ENCODE measurements at places on chromosomes 2 and 18.

DNA sequence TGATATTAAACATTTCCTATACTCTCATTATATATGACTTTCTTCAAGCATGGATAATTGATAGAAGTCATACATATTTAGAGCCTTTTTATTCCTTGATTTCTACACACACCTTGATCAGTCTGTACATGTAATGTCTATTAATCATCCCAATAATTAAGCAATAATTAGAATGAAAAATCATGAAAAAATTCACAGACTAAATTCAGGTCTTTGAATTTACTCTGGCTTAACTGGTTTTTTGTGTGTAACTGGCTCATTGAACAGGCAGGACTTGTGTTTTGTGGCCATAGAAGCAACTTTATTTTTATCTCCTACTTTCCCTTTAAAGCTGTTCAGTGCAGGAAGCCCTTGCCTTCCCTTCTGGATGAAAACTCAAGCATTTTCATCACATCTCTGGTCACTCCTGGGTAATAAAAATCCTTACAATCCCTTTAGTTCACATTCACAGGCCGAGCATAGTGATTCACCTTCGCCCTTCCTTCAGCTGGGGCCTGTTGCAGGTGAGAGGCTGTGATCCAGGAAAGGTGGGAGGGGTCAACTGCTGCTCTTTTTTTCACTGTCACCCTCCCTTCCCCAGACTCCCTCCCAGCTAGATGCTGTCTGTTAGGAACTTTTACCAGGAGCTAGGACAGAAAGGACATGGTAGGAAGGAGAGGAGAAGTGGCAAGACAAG, 58.0 kb upstream of the ITSN2 start:
- no peak for DNase-seq

DNA sequence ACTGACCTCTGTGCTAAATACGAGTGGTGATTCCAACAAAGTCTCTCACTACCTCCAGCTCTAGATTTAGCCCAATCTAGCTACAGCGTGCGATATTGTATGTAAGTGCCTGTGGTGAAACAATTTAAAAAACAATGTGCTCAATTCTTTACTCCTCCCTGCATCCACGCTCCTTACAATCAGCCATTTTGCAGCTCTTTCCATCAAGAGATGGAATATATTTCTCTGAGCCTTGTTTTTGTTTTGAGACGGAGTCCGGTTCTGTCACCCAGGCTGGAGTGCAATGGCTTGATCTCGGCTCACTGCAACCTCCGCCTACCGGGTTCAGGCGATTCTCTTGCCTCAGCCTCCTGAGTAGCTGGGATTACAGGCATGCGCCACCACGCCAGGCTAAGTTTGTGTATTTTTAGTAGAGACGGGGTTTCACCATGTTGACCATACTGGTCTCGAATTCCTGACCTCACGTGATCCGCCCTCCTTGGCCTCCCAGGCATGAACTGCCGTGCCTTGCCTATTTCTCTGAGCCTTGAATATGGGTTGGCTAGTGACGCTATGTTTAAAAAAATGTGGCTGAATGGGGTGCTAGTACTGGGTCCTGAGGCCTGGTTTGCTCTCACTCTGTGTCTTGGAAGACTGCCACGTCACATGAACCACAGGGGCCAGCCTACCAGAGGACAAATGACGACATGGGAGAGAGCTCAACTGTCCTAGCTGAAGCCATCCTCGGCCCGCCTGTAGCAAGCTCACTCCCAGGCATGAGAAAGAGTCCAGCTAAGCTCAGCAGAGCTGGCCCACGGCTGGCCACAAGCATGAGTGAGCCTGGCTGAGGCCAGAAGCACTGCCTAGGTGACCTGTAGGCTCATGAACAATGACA, 14.8 kb downstream of the WDFY1 start:
- no peak for DNase-seq

DNA sequence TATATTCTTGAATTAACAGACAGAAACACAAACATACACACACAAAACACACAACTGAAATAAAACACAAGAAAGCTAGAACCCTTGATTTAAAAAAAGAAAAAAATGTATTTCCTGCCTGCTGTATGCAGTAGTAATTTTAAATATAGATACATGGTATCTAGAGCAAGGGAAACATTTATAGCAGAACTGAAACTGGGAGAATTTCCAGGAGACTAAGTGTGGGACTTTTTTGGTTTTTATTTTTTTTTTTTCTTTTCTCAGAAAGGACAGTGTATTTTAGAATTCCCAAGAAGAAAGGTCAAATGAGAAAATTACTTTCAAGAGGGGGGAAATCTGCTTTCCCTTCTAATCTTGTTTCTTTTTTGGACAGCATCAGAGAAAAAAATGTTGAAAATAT, 558.9 kb upstream of the PKDCC start:
- no peak for DNase-seq

GRCh38 chr18:332721-333510, 65.1 kb upstream of the THOC1 start:
- no peak for DNase-seq

DNA sequence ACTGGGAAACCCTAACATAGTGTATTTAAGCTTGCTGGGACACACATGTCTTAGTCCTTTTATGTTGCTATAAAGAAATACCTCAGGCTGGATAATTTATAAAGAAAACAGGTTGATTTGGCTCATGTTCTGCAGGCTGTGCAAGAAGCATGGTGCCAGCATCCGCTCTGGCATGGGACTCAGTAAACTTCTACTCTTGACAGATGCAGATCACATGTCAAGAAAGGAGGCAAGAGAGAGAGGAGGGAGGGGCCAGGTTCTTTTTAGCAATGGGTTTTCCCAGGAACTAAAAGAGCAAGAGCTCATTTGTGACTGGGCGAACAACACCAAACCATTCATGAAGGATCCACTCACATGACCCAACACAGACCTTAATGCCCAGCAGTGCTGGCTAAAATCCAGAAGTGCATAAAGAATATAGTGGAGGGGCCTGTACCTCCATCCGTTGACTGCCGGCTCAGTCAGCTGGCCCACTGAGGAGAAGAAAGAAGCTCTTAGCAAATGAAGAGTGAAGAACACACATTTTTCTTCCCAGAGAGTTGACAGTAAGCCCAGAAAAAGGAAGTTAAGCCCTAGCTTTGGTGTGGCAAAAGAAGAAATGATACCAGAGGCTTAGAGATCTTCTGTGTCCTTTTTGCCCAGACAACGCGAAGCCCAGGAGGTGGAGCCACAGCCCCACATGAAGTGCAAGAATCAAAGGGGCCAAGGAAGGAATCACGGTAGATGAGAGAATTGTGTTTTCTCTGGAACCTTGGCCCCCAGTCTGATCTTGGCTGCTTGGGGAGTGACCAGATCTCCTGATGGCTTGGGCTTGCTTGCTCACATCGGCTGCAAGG, 183.5 kb upstream of the FAM98A start:
- DNase-seq = no peak

DNA sequence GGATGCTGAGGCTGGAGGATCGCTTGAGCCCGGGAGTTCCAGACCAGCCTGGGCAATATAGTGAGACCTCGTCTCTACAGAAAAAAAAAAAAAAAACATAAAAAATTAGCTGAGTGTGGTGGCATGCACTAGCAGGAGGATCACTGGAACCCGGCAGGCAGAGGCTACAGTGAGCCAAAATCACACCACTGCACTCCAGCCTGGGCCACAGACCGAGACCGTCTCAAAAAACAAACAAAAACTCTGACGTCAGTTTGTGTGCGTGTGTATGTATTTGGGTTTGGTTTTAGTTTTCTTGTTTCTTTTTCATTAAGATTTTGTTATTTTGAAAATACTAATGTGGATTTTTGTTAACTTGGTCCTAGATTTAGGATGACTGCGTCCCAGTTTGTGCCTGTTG, 19.0 kb downstream of the CEP68 start:
- no peak for DNase-seq

DNA sequence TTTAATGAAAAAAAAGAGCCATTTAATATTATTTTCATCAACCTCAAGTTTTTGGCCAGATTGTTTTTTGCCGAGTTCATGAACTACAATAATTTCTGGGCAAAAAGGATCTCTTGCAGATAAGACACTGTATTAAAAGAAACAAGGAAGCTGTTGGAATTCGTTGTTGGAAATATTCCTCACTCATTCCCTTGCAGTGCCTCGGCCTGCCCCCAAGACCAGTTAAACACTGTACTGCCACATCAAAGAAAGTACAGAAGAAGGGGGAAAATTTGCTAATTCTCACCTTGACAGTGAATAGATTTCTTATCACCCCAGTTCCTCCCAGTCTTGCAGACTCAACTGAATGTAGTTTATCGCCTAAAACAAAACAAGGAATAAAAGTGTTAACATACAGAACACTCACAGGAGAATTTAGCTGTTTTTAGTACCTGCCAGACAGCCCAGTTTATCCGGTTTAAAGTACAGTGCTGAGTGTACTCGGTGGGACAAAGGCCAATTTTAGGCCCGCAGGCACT, 1.2 kb downstream of the IDH1 start:
- DNase-seq = no peak

DNA sequence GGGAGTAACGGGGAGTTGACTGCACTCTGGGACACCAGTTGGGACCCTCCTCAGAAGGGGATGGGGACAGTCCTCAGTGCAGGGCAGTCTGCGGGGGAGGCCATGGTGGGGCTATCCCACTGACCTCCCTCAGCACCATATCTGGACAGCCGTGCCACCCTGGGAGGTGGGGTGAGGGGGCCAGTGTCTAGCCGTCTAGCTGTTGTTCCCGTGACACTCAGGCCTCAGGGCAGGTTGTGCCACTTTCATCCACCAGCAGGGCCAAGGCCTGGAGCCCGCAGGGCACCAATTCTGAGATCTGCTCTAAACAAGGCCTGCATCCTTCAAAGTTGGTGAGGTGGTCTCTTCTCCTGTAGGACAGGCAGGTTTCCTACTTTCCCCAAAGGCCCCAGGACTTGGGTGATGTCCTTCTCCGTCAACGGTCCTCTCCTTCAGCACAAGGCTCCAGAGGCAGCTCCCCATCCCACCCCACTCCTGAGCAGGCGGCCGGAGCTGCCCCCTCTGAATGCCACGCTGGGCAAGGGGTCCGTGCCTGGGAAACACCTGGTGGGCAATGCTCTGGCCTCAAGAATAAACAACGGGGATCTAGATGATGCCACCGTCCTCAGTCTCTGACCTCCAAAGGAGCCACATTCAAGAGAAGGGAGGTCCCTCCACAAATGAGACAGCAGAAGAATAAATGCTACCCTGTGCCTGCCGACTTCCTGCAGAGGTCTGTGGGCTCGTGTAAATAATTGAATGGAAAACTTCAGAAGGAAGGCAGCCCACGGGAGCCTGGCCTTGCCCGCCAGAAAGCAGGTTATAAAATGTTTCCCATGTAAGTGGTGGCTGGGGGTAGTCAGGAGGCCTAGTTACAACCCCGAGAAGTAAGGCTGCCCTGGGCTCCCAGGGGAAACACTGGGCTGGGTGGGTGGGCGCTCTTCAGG, 42.8 kb upstream of the PTMA start:
- DNase-seq = no peak

DNA sequence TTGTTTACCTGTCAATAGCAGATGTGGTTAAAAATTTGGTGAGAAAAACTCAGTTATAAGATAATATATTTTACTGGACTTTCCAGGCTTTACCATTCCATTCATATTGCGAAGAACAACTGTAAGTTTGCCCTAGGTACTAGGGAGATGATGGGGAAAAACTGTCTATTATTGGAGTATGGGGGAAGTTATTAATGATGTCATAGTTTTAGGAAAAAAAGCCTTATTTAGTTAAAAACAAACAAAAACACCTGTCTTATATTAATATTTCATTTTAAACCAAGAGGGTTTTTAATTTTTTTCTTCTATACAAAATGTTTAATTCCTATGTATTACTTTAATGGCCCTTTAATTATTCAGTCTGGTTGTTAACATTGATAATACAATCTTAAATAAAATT, 18.2 kb downstream of the SP9 start:
- no peak for DNase-seq

- DNase-seq = no peak
Observed at GRCh38 chr2:210230518-210230917, 5.3 kb upstream of the ACADL start.

GRCh38 chr2:8006626-8007025, 675.2 kb upstream of the ID2 start:
- no peak for DNase-seq

DNA sequence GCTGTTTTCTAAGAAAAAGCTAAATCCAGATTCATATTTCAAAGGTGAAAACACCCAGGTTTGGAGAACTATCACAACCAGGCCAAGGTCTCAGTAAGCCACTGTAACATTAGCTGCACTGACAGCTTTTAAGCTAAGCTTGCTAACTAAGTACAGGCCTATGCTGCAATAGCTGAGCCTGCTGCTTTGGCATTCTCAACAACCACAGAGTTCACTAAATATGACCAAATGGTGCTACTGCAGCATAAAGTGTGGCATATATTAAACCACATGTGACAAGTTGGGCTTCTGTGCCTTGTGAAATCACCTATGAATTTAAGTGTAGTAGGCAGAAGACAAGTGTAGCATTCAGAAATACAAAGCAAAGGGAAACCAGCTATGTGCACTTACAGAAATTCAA, 206.7 kb downstream of the TCF4 start:
- no peak for DNase-seq

DNA sequence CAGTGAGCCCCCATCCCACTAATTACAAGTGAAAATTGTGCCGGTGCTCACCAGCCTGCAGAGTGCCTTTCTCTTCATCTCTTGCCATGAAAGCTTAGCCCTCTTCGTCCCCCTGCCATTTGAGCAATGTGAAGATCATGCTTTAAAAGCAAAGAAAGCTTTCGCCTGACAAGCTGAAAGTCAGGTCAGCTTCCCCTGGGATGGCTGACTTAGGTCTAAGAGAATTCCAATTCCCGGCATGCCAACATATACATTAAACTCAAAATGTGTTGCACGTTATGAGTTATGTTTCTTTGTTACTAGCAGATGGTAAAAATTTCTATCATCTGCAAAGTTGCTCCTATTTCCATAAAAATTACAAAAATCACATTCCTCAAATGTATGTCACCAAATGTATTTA, 129.8 kb downstream of the AFF3 start:
- no peak for DNase-seq

- no peak for DNase-seq
Observed at GRCh38 chr2:133438026-133438425, 130.2 kb downstream of the NCKAP5 start.

GRCh38 chr18:63881851-63882250, 5.7 kb upstream of the SERPINB2 start:
- no peak for DNase-seq

DNA sequence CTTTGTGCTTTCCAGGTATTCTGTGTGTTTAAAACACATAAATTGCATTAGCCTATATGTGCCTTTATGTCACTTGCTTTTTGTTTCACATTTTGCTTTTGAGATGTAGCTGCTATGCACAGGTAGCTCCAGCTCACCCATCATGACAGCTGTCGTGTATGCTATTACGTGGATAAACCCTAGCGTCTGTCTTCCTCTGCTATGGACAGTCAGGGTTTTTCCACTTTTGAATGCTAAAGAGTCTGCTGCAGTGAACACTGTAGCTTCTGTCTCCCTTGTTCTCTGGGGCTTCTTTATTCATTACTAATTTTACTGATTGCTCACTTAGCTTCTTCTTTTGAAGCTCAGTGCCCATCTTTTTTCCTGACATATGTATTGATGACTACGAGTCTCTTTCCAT, 24.7 kb upstream of the MBP start:
- DNase-seq = no peak
